Suprapubic skin (tissue), 4 donors: ENCODE measurements at places on chromosomes 2 and 18. TPM values are rescaled to one million over a fixed set of nuclear protein-coding genes. Genes with fewer than 3 reads are reported as not detected.

The ZNF396 gene
- total RNA-seq: 2.5 TPM

The LRPPRC gene
- 47.2 TPM for total RNA-seq

The EGR4 gene
- total RNA-seq: not detected

The DSG1 gene
- total RNA-seq: 1,682 TPM

The LRRC30 gene
- total RNA-seq: not detected

The SCN9A gene
- 8.8 TPM for total RNA-seq

The SPHKAP gene
- total RNA-seq: not detected

- H3K36me3 ChIP-seq: no peaks in the 10 kb centered on the region
- DNase-seq: peak; percentile 70
- H3K27ac ChIP-seq: no peak overlapping the region
- H3K4me3 ChIP-seq: no peak overlapping the region
- no peaks in the 10 kb centered on the region for H3K27me3 ChIP-seq
These were observed 50.1 kb upstream of the LPIN2 start for GRCh38 chr18:3062798-3063680.

GRCh38 chr2:236972491-236973342 lies 113.0 kb upstream of the COPS8 start:
- H3K27me3 ChIP-seq: peaks cover 10% of the 10 kb centered on the region
- peaks cover 17% of the 10 kb centered on the region for H3K4me1 ChIP-seq
- no peak overlapping the region for H3K4me3 ChIP-seq

DNA sequence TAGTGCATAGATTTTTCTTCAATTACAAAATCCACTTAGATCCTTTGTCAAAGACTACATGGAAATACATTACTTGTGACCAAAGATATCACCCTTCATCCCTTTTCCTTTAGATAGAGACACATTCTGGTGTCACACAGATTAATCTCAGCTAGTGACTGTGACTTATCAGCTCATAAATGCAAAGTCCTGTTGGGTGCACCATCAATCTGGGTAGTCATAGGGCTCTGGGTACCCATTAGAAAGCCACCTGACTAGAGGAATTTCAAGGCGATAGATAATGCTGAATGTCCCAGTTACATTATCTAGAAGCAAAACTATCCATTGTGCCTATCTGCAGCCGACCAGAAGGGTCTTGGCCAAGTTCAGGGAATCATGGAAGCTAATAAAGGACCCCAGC lies 2.6 kb upstream of the APOB start:
- no peak overlapping the region for H3K4me3 ChIP-seq
- no peak for DNase-seq
- H3K4me1 ChIP-seq: peaks cover 14% of the 10 kb centered on the region
- H3K27ac ChIP-seq: no peak overlapping the region
- H3K27me3 ChIP-seq: peaks cover 29% of the 10 kb centered on the region
- H3K36me3 ChIP-seq: no peaks in the 10 kb centered on the region

GRCh38 chr18:40631319-40631718 lies 1323.7 kb upstream of the PIK3C3 start:
- no peaks in the 10 kb centered on the region for H3K36me3 ChIP-seq
- H3K27ac ChIP-seq: no peak overlapping the region
- no peaks in the 10 kb centered on the region for H3K27me3 ChIP-seq
- no peak overlapping the region for H3K4me3 ChIP-seq
- H3K4me1 ChIP-seq: no peaks in the 10 kb centered on the region

DNA sequence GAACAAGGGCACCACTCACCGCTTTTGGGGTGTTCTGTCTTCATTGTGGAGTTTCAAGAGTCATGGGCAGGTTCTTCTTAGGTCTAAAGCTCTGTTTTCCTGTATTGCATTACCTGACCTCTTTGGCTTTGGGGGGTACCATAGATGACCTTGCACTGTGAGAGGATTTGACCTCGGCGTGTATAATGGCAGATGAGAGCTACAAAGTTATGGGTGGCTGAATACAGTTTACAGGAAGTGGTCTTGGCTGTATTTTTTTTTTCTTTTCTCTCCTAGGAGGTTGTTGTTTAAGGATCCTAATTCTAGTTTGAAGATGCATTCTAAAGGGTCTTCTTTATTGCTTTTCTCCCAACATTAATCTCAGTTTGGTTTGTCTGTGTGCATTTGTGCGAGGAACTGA lies 11.5 kb downstream of the GAL3ST2 start:
- no peaks in the 10 kb centered on the region for H3K4me1 ChIP-seq
- no peaks in the 10 kb centered on the region for H3K36me3 ChIP-seq
- no peak for DNase-seq
- no peak overlapping the region for H3K27ac ChIP-seq
- H3K27me3 ChIP-seq: no peaks in the 10 kb centered on the region

DNA sequence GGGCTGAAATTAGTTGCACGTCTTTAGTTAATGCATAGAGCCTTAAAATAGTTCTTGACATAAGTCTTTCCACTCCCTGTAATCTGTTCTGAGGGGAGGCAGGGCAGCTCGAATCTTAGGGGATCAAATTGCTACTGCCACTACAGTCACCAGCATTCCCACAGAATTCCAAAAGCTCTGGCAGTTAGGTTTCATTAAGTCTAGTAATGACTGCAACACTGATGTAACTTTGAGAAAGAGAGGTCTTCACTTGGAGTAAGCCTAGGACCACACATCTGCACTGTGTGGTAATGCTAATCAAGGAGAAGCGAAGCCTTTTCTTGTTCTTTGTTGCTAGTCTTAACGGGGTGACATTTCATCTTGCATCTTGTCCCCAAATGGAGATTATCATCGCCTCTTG lies 19.3 kb upstream of the NCK2 start:
- H3K27me3 ChIP-seq: no peaks in the 10 kb centered on the region
- no peak overlapping the region for H3K27ac ChIP-seq
- no peak for DNase-seq
- no peak overlapping the region for H3K4me3 ChIP-seq
- H3K36me3 ChIP-seq: no peaks in the 10 kb centered on the region
- H3K4me1 ChIP-seq: no peaks in the 10 kb centered on the region

DNA sequence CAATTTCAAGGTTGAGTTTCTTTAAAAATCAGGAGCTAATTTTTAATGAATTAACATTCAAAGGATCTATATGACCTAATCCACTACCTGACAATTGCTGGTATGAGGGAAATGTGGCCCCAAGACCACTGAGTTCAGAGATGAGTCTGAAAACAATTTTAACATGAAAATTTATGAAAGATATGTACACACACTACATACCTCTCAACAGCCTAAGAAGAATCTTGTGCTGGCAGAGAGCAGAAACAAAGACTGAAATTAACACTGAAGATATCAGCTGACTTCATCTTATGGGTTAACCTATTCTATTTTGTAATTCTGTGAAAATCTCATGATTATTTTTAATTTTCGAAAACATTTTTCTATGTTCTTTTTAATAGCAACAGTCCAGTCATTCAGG lies 1.7 kb downstream of the FAP start:
- H3K4me1 ChIP-seq: peaks cover 26% of the 10 kb centered on the region
- no peaks in the 10 kb centered on the region for H3K36me3 ChIP-seq
- no peak overlapping the region for H3K4me3 ChIP-seq

- no peak overlapping the region for H3K4me3 ChIP-seq
- peaks cover 69% of the 10 kb centered on the region for H3K36me3 ChIP-seq
- no peak for DNase-seq
- H3K27me3 ChIP-seq: no peaks in the 10 kb centered on the region
- no peak overlapping the region for H3K27ac ChIP-seq
These were observed 20.1 kb downstream of the PLEKHB2 start for GRCh38 chr2:131125195-131125757.

DNA sequence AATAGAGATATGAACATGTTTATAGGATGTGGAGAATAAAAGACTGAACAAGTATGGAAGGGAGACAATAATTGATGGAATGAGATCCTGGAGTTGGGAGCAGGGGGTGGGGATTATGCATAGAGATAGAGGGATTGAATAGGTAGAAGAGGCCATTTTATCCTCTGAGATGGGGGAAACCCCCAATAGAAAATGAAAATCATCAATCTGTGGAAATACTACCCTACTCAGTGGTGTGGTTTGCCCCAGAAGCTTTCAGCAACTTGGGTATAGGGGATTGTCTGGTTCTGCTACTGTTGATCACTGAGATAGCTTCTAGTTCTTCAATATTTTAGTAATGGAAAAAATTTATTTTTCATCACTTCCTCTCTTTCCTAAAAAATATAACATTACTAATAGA lies 41.1 kb upstream of the RMND5A start:
- H3K36me3 ChIP-seq: no peaks in the 10 kb centered on the region
- no peak overlapping the region for H3K4me3 ChIP-seq

GRCh38 chr2:178700922-178701342 lies 106.3 kb downstream of the TTN start:
- no peaks in the 10 kb centered on the region for H3K27me3 ChIP-seq
- H3K36me3 ChIP-seq: no peaks in the 10 kb centered on the region
- H3K4me3 ChIP-seq: no peak overlapping the region
- no peak overlapping the region for H3K27ac ChIP-seq
- no peaks in the 10 kb centered on the region for H3K4me1 ChIP-seq
- DNase-seq: no peak

- H3K4me3 ChIP-seq: no peak overlapping the region
- H3K27ac ChIP-seq: no peak overlapping the region
- peaks cover 19% of the 10 kb centered on the region for H3K4me1 ChIP-seq
- DNase-seq: peak; percentile 55
- no peaks in the 10 kb centered on the region for H3K36me3 ChIP-seq
- H3K27me3 ChIP-seq: peaks cover 6% of the 10 kb centered on the region
These were observed 5.1 kb downstream of the RAMP1 start for GRCh38 chr2:237864444-237864931.

DNA sequence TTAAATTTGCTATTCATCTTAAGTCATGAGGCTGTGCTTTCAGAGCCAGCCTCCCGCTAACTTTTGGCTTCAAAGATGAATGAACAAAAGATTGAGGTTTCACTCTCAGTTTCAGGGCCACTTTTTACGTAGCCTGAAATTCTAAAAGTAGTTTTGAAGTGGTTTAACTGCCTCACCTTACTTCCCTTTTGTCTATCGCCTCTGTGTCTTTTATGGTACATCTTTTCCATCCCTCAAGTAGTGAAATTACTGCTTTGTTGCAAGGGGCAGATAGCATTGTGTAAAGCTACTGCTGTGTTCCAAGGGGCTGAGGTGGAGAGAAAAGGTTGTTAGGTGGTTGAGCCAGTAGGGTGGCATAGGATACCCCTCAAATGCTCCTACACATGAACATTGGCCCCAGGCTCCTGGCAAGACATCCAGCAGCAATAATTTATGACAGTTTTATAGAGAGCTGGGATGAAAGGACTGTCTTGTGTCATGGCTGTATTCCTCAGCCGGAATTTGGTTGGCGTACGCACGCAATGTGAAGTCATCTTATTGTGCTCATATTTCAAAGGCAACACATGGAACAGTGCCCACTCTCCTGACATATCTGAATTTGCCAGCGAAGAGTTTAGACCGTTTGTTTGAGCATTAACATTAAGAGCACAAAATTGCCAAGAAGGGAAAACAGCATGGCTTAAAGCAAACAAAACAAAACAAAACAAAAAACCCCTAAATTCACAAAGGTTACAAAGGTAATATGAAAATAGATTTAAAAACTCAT lies 32.2 kb downstream of the QPCT start:
- peaks cover 31% of the 10 kb centered on the region for H3K4me1 ChIP-seq
- peak overlapping the region; percentile 84 for H3K27ac ChIP-seq
- H3K4me3 ChIP-seq: peak overlapping the region; percentile 24
- H3K27me3 ChIP-seq: no peaks in the 10 kb centered on the region
- no peaks in the 10 kb centered on the region for H3K36me3 ChIP-seq
- peak; percentile 86 for DNase-seq

- H3K4me1 ChIP-seq: no peaks in the 10 kb centered on the region
- H3K27me3 ChIP-seq: no peaks in the 10 kb centered on the region
- DNase-seq: no peak
- H3K36me3 ChIP-seq: no peaks in the 10 kb centered on the region
- H3K4me3 ChIP-seq: no peak overlapping the region
These were observed 244.0 kb downstream of the ARL6IP6 start for GRCh38 chr2:152962446-152962845.

- no peaks in the 10 kb centered on the region for H3K4me1 ChIP-seq
- H3K27ac ChIP-seq: no peak overlapping the region
- DNase-seq: no peak
- peaks cover 63% of the 10 kb centered on the region for H3K36me3 ChIP-seq
- no peak overlapping the region for H3K4me3 ChIP-seq
These were observed 220.9 kb downstream of the ATAD2B start for GRCh38 chr2:23705771-23706612.

DNA sequence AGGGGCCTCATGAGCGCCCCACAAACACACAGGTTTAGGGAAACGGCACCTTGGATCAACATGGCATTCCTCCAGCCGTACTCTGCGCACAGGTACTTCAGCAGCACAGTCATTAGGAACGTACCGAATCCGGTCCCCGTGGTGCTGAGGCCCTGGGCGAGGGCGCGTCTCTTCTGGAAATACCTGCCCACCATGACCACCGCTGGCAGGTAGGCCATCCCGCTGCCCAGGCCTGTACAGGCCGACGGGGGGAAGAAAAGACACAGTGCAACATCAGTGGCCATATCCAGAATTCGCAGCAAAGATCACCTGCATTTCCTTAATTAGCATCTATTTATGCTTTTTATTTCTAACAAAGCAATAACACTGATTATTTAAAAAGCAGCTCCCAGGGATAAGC lies 22.2 kb downstream of the SLC16A14 start:
- no peak overlapping the region for H3K4me3 ChIP-seq
- DNase-seq: no peak
- H3K4me1 ChIP-seq: peaks cover 5% of the 10 kb centered on the region
- no peaks in the 10 kb centered on the region for H3K36me3 ChIP-seq
- H3K27me3 ChIP-seq: no peaks in the 10 kb centered on the region
- H3K27ac ChIP-seq: no peak overlapping the region
